AG10803 (cell line): ENCODE measurements at places on chromosomes 4 and X.

GRCh38 chrX:19960913-19961312, 29.9 kb downstream of the BCLAF3 start:
- no peak for DNase-seq

DNA sequence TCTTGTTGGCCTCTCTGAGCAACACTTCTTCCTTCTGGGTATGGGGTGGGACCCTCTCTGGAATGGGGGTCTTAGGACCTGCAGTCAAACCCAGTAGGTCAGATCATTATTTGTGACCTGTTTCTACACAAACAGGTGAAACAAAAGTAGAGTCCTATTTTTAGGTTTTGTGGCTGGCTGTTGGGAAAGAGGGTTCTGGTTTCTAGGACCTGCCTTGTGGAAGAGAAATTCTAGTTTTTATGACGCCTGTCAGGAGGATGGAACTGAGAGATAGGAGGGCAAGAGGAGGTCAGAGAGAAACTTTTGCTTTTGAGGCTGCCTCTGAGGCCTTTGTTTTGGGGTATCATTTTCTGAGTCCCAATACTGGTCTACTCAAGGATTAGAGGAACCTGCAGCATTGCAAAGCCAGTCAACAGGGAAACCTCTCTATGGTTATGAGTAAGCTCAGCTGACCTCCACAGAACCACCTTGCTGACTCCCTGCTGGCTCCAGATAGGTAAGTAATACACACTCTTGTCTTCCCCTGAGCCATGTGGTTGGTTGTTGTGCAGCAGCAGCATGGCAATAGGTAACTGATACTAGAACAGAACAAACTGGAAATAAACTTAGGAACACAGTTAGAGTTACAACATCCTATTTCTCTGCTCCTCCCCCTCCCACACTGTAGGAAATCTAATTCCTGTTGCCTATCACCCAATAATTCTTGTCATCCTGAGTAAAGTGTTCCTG, 114.7 kb upstream of the VCX3B start:
- DNase-seq = no peak

DNA sequence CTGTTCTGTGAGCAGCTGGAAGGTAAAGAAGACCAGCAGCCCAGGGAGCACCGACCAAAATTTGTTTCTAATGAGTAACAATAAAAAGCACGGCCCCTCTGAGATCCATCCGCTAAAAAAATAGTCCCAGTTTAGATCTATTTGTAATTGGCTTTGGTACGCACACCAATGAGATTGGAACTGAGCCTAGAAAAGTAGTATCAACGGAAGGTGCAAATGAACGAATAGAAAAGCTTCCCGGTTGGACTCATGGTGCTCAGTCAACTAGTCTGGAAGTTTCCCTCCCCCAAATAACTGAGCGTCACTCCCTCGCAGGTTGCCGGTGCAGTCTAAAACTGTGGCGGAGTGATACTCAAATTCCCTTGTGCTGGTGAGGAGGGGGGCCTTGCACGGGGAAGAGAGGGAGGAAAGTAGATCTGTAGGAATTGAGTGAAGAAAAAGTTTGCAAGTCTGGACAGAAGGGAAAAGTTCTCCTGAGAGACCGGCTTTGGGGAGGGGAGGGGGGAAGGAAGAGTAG, at the start of gene COL4A5:
COL4A5 (plus strand) TSS at position 413 of the 517 bp plus-strand sequence. CDS start 288 bp downstream, outside the sequence.
- DNase-seq = peak; percentile 61

DNA sequence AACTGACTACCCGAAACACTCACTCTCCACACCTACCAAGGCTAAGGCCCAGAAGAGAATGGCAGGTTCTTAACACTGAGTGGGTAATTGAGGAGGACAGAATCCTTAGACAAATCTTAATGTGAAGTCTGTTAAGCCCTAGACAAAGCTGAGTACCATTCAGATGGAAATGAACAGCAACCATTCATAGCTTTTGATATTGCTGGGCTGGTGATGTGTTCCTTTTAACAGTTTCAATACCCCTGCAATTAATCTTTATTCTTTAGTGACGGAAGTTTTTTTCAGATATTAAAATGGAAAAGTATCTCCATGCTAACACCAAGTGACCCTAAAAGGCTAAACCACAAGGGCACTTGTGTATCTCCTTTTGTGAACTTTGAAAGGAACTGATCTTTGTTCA, 334.9 kb downstream of the OPHN1 start:
- DNase-seq = no peak

DNA sequence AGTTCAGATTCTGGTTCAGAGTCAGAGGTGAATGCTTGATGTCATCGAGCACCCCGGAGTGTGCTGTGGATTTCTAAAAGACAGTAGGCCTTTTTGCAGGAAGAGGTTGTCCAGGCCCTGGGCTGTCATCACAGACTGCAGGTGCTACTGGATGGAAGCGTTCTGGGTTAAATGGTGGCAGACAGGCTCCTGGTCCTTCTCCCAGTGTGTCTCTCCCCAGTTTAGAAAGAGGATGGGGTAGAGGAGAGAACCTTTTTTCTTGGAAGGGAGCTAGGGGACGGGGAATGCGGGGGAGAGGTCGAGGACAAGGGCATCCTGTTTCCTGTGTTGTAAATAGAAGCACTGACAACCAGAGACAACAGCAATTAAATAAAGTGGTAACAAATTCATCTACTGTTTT, 102.3 kb upstream of the NUDT6 start:
- DNase-seq = no peak

- peak; percentile 25 for DNase-seq
Observed at GRCh38 chrX:130680164-130681035, 222.6 kb downstream of the ENOX2 start.

- DNase-seq = no peak
Observed at GRCh38 chr4:112819729-112820128, 182.8 kb downstream of the LARP7 start.

DNA sequence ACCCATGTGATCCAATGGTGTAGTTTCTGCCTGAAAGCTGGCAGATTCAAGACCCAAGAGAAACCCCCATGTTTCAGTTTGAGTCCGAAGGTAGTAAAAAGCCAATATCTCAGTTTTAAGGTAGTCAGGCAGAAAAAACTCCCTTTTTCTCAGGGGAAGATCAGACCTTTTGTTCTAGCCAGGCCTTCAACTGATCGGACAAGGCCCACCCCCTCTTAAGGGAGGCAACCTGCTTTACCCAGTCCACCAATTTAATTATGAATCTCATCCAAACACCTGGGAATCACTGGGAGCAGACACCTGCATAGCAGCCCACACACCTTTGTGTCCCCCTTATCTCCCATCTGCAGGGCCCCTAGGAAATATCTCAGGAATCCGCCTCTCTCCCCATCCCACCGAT, 322.0 kb downstream of the STK32B start:
- DNase-seq = no peak

DNA sequence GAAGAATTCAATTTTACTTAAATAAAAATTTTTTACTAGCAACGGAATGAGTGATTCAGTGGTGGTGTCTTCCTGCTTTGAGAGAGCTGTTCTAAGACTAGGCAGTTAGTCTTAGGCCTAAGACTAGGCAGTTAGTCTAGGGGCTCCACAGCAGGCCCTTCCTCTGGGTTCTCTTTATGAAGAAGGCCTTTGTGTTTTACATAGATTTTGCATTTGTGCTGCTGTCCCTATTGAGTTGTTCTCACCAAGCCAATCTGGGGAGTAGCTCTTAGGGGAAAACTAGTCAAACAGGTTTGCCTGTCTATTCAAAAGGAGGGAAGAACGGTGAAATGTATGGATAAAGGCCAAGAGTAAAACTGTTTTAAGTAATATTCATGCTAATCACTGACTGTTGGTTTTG, 7.6 kb downstream of the UGT8 start:
- no peak for DNase-seq

DNA sequence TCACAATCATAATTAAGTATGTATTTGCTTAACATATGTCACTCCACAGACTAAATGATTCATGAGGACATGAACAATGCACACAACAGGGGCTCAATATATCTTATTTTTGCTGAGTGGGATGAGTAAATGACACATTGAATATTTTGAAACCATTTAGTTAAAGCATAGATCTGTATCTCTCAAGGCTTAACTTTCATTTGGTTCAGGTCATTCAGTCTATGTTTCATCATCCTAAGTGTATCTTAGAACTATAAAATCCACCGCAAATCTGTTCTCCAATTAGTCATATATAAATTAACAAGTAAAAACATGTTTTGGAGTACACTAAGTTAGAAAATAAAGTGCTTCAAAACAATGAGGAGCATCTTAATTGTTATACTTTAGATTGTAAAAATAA, 45.8 kb downstream of the AREG start:
- DNase-seq = no peak

DNA sequence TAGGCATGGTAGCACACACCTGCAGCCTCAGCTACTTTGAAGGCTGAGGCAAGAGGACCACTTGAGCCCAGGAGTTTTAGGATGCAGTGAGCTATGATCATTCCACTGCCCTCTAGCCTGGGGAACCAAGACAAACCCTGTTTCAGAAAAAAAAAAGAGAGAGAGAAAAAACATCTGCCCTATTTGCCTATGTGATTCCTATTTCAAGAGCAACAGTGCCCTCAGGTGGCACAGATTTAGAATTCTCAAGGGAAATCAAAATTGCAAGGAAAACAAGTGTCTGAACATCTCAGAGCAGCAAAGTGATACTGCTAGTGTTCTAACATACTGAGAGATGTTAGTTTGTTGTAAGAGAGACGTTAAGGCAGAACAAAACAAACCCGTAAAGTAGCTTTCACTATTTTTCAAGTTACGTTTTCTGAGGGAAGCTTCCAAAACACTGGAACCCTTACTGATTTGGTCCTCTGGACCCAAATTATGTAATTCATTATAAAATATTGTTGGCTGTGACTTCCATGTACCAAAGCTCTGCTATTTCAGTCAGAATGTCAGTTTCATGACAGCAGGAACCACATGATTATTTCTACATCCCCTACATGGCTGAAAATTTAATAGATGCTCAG, 7.9 kb downstream of the BDH2 start:
- DNase-seq = peak; percentile 81

- DNase-seq = peak; percentile 90
Observed at GRCh38 chr4:73450398-73451004, 14.5 kb downstream of the AFP start.

- DNase-seq = no peak
Observed at GRCh38 chrX:135557344-135557743, 36.9 kb downstream of the INTS6L start.

DNA sequence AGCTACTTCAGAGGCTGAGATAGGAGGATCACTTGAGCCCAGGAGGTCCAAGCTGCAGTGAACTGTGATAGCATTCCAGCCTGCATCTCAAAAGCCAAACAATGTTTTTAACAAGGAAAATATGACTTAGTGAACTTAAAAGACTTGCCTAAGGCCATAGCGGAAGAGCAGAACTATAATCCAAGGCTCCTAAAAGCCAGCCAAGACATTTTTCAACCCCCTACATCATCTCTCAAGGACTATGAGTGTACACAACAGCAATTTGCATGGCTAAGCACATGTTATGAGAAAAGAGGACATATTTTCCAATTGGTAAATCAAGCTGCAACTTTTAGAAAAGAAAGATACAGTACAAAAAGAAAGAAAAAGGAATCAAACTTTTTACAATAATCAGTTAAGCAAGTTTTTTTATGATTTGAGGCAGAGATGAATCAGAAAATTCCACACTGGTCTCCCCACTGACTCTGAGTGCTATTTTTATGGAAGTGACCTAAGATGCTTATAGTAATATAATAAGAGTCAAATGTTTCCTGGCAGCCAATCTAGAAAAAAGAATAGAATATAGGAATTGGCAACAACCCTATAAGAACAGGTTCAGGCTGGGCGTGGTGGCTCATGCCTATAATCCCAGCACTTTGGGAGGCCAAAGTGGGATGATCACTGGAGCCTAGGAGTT, 9.8 kb upstream of the ACOT9 start:
- peak; percentile 82 for DNase-seq

- peak; percentile 66 for DNase-seq
Observed at GRCh38 chr4:5114950-5115349, 63.7 kb downstream of the STK32B start.

DNA sequence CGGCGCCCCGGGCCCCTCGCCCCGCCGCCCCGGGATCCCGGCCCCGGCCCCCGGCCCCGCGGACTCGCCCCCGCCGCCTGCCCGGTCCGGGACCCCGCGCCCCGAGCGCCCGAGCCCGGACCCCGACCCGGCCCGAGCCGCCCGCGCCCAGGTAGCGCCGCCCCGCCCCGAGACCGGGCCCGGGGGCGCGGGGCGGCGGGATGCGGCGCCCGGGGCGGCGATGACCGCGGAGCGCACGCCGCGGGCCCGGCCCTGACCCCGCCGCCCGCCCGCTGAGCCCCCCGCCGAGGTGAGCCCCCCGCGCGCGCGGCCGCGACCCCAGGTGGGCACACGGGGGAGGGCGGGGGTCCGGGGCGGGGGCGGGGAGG, 224 bp downstream of the FGFRL1 start:
- no peak for DNase-seq

GRCh38 chrX:132504417-132504816, 15.6 kb upstream of the MBNL3 start:
- DNase-seq = no peak

DNA sequence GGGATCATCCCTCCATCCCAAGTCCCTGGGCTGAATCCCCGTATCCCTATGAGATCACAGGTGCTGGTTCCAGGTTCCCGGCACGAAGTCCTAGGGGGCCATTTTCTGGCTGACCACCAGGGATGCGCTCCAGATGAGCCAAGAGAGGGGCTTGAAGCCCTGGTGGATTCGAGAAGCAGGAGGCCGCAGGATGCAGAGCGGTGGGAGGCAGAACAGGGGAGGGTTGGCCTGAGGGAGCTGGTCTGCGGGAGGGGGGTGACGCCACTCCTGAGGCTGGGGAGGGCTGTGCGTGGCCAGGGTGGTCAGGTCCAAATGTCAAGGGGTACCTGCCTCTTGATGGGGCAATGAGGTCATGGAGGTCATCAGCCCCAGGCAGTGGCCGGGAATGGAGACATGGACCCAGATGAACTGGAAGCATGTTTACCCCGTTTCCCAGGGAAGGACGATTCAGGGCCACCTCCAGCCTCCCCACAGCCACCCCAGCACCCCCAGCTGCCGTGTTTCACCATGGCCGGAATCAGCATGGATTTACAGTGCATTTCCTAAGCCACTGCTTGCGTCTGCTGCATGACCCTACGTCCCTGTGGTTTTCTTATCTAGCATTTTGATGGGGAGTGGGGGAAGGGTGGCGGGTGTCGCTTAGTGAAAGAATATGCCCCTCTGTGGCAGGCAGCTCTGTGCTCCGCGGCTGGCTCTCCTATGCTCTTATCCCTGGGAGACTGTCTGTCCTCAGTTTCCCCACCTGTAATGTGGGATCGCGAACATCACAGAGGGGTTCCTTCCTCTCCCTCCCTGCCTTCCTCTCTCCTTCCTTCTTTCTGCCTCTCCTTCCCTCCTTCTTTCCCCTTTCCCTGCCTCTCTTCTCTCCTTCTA, 17.0 kb upstream of the HTRA3 start:
- no peak for DNase-seq

- DNase-seq = no peak
Observed at GRCh38 chr4:69642961-69643360, 3.5 kb upstream of the UGT2A2 start.

DNA sequence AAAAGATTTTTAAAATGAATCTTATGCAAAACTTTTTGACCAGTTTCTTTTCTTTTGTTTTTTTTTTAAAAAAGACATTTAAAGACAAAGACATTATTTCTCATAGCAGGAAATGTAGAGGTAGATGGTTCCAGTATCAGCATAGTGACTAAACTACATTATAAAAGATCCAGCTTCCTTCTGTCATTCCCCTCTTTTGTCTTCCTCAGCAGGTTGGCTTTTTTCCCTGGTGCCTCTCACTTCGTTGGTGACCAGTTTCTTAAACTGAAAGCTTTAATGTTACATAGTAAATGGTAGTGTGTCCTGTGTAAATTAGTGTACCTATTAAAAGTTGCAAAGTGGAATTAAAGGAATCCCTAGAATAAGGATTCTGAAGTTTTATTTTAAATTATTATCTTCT, 36.1 kb downstream of the DCK start:
- no peak for DNase-seq
